ENCODE measurements at places on chromosomes 1 and 21.

GRCh38 chr1:18262726-18263125 lies 155.1 kb downstream of the IGSF21 start:
- DNase-seq = no peak

GRCh38 chr1:191174298-191174697 lies 696.6 kb upstream of the BRINP3 start:
- DNase-seq = no peak

GRCh38 chr1:205441318-205441633 lies 14.6 kb downstream of the BLACAT1 start:
- DNase-seq = no peak

DNA sequence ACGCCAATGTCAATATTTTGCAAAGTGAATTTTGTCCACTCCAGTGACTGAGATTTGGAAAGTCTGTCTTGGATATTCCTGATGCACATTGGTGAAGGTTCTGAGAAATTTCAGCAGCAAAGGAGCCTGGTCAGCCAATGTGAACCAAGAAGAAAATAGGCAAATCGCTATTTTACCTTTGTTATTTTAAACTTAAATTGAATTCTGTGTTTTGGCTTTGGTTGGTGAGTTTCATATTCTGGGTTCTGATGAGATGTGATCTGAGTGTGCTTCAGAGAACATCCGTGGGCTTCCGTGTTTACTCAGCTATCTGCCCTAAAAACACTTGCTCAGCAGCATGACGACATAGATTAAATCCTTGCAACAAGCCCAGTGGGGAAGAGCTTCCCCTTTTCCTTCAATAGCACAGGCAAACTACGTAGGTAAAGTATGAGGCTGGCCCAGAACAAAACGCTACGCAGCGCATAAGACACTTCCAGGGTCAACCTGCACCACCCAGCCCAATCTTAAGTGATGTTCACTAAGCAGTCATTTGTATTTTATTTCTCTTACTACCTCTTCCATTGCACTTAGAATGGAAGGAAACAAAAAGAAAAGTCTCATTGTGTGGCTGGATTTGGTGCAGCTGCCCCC lies 176.4 kb upstream of the KAZN start:
- no peak for DNase-seq

- DNase-seq = no peak
Observed at GRCh38 chr1:43134068-43134467, 38.0 kb downstream of the EBNA1BP2 start.

GRCh38 chr1:226973898-226974543 lies 33.9 kb downstream of the COQ8A start:
- DNase-seq = no peak

DNA sequence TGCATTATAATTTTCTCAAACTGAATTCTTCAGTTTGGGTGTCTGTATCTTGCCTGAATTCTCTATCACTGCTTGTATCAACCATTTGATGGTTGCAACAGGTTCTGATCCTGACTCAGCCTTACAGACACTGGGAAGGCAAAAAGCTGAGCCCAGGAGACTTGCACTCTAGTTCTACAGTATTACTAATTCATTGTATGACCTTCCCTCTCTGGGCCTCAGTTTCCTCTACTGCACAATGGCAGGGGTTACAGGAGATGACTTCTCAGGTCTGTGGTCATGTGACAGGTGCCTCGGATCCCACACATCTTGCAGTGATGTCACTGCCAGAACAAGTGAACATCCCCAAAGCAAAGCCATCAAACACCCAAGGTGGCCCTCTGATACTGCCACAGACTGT lies 38.7 kb downstream of the RRAGC start:
- no peak for DNase-seq

- DNase-seq = no peak
Observed at GRCh38 chr1:11925938-11926292, 312 bp downstream of the KIAA2013 start.

DNA sequence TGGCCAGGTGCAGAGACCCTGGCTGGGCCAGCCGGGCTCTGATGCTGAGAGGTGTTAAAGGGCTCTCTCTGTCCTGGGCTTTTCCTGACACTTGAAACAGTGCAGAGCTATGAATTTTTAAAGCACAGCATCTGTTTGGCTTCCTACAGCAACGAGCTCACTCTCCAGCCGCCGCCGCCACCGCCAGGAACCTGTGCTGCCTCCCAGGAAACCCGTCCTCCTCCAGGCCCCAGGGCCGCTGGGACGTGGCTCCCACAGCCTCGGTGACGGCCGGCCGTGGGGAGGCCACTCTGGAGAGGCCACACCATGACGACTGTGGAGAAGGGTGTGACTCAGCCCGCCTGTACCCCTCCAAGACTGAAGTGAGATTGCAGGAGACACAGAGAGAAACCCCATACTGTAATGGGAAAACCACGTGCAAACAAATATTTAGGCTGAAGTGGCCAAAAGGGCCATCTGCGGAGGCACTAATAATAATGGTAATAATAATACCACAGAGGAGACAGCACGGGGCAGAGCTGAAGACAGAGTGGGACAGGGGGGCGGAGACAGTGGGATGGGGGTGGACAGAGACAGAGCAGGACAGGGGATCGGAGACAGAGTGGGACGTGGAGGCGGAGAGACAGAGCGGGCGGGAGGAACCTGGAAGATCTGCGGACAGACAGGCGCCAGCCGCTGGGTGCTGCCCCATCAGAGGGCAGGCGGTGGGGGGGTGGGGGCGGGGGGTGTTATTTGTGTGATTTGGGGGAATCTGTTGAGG lies 139.2 kb downstream of the CASZ1 start:
- DNase-seq = no peak

DNA sequence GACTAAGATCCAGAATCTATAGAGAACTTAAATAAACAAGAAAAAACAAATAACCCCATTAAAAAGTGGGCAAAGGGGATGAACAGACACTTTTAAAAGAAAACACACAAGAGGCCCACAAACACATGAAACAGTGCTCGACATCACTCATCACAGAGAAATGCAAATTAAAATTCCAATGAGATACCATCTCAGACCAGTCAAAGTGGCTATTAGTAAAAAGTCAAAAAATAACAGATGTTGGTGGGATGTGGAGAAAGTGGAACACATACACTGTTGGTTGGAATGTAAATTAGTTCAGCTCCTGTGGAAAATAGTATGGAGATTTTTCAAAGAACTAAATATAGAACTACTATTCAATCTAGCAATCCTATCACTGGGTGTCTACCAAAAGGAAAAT lies 143.1 kb downstream of the IFI44 start:
- no peak for DNase-seq

- DNase-seq = no peak
Observed at GRCh38 chr1:200226268-200226968, 183.4 kb downstream of the ZNF281 start.

DNA sequence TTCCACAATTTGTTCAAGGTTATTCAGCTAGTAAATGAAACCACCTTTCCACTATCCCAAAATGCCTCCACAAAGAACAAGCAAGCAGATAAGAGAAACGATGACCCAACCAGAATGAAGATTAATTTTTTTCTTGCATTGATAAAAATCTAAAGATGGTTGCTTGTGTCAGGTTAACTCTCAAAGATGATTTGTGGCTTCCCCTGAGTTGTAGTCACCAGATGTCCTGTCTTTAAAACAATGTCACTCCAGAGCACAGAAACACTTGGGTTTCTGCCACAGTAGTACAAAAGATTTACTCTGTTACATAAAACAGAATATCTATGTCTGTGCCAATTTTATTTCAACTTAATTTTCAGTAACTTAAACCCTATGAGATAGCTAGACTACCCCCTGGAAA lies 11.4 kb upstream of the CCDC17 start:
- no peak for DNase-seq

GRCh38 chr21:14589855-14590563 lies 43.9 kb upstream of the SAMSN1 start:
- DNase-seq = no peak

GRCh38 chr1:112674440-112674985 lies at the start of gene MOV10:
TSS of gene MOV10 (plus strand) at chr1:112674659. CDS start at chr1:112674913, 254 bp downstream.
- peak; percentile 40 for DNase-seq

DNA sequence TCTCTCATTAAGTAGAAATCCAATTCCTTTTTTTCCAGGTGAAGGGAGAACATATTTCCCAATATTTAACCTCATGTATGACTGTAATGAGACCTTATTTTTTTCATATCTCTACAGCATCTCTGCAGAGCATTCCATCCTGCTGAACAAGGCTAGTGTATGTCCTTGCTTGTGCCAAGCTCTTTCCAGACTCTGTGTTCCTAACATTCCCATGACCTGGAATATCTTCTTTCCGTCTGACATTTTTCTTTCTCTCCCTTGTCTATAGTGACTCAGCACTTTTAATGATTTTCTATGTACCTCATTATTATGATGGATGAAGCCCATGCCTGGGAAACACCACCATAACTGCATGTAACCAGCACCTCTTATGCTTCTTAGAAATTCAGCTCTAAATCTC lies 278.3 kb upstream of the NRIP1 start:
- DNase-seq = no peak

DNA sequence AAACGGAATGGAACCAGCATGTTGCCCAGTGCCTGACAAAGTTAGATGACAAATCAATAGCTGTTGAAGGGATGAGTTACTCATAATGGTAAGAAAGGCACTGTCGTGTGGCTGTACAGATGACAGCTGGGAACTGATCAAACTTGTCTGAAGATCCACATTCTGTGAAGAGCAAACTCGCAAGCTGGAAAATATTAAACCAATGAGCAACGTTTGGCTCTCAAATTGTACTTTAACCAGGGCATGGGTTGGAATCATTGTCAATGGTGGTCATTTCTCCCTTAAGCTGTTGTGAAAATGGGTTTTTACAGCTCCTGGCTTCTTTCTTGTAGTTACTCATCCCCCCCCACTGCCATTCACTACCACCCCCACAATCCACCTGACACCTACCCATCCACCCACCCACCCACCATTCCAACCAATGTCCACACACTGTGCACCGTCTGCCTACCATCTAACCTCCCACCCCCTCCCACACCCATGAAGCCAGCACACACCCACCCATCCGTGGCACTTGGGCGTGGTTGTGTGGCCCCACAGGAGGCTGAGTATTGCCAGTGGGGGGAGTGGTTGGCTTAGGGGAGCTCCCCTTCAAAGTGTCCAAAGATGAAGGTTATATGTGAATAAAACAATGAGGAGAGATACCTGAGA lies 46.7 kb downstream of the CLDN14 start:
- no peak for DNase-seq

- no peak for DNase-seq
Observed at GRCh38 chr1:73770109-73770905, 427.7 kb downstream of the LRRIQ3 start.

DNA sequence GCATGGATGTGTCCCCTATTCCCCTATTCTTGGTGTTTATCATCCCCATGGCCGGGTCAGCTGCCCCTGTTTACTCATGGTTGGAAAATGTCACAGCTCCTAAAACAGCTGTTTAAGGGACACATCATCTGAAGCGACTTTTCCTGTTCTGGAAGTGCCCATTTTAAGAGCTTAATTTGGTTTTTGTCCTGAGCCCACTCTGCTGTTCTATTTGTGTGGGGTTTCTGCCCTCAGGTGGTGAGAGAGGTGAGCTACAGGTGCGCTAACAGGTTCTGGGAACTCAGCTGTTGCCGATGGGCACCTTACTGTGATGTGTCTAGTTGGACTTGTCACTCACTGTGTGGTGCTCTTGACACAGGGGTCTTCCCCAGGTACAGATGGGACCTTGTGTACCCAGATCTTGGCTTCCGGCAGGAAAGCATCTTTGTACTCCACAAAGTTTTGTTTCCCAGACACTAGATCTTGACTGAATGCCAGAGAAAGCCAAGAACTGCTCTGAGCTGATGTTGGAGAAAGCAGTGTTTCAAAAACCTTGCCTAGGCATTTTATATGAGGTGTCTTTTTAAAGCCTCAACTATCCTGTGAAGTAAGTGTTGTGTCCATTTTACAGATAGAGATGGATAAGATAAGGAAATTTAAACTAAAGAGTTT lies 59.0 kb upstream of the CD1D start:
- no peak for DNase-seq

GRCh38 chr1:24177161-24177560 lies 9.9 kb downstream of the IFNLR1 start:
- no peak for DNase-seq

- DNase-seq = no peak
Observed at GRCh38 chr1:38733761-38734160, 125.8 kb downstream of the RRAGC start.

DNA sequence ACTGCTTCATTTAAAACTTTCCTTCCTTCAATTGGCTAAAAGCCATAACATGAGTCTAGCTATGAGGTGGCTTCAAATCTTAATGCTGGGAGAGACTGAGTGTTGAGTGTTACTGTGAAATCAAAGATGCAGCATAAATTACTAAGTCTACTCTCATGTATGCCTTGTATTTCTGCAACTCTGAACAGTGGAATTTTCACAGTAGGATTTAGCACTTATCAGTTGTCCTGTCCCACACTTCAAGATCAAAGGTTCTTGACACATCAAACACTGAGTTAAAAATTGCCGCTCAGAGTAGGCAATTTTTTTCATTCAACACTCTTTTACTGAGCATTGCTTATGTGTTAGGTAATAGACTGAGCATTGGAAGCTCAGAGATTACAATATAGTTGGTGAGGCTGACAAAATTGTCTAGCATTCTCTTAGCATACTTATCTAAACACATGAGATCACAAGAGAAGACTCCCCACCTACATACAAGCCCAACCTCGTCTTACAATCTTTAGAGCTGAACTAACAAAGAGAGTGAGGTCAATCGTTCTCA lies 56.4 kb upstream of the ADORA3 start:
- no peak for DNase-seq

DNA sequence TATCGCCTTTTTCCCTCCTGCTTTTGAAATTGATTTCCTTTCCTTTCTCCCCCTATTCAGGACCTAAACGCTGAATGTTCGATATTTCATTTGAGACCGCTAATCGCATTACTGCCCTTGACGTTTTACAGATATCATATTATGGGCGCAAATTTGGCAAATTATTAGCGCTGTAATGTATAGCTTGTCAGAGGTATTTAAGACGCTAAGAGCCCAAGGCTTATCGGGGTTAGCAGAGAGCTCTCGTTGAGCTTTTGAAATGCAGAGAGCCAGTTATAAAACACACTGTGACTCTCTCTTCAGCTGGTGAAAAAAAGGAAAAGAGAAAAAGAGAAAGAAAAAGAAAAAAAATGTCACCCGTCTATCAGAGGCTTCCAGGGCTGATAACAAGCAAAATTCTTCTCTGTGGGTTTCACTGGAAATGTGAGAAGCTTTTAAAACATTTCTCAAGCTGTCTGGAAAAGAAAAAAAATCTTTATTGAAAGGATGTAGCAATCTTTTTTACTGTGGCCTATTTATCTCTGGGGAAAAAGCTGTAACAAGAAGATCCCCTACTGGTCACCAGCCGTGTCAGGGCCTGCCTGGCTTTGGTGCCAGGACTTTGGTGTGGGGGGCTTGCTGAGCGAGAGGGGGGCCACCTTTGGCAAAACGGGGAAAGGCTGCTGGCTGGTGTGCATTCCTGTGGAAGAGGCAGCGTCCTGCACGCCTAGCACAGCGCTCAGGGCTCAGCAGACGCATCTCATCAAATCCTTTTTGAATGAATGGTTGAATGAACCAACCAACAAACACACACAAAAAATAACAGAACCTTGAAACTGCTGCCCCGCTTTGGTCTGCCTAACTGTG lies 119.8 kb downstream of the RNF220 start:
- no peak for DNase-seq

- DNase-seq = no peak
Observed at GRCh38 chr1:55803429-55803828, 588.3 kb upstream of the USP24 start.
